GM23338 (cell line): ENCODE measurements at places on chromosomes 2 and 18. TPM values are rescaled to one million over a fixed set of nuclear protein-coding genes. Genes with fewer than 3 reads are reported as not detected.

Gene STEAP3
- 18.2 and 27.3 TPM in 2 replicates for total RNA-seq

Gene CD207
- total RNA-seq: not detected in 2 replicates

Gene MOGAT1
- 0.89 and 0.94 TPM in 2 replicates for total RNA-seq

Gene NFATC1
- 5.0 and 6.4 TPM in 2 replicates for total RNA-seq

Gene RAB27B
- total RNA-seq: 0.31 and 0.56 TPM in 2 replicates

Gene ZNG1B
- 42.5 and 47.1 TPM in 2 replicates for total RNA-seq

Gene CREG2
- total RNA-seq: 0.12 and 2.6 TPM in 2 replicates

Gene COLEC12
- total RNA-seq: 3.2 and 4.0 TPM in 2 replicates

DNA sequence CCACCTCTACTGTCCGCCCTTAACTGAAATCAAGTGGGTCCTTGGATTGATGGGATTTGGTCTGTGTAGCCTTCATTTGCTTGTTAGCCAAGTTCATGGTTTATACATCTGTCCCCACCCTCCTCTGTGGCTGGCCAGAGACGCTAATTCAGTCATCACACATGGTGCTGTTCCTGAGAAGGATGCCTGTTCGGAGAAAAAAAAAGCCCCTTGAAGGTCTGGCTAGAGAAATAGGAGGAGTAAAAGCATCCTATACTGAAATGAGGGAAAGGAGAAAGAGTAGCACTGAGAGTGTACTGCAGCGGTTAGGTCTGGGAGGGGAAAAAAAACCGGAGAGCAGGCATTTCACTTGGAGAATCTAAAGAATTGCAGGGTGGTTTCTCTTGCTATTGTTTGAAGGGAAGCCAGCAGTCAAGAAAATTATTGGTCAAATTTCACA, 180.6 kb upstream of the EPAS1 start:
- no peak for DNase-seq

- no peak for DNase-seq
Measured at GRCh38 chr18:63098018-63098981, 221.3 kb downstream of the BCL2 start.

GRCh38 chr2:121805766-121806143, 50.3 kb downstream of the TSN start:
- no peak for DNase-seq

DNA sequence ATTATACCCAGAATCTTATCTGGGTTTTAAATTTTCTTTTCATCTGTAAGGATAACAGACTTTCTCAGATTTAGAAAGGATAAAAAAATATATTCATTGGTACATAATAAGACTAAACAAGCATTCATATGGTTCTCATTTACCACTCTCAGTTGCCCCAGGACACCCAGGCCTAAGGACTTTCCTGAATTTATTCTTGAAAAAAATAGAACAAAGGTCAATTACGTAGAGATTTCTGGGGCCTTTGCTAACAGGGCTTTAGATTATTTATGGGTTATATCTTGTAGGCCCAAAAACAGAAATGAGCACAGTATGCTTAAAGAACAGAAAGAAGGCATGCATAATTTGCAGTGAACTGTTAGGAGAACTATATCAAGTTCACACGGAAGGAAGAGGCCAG, 269.0 kb upstream of the COL3A1 start:
- no peak for DNase-seq

GRCh38 chr2:219352448-219353023, 20.0 kb upstream of the RESP18 start:
- DNase-seq: peak; percentile 91

DNA sequence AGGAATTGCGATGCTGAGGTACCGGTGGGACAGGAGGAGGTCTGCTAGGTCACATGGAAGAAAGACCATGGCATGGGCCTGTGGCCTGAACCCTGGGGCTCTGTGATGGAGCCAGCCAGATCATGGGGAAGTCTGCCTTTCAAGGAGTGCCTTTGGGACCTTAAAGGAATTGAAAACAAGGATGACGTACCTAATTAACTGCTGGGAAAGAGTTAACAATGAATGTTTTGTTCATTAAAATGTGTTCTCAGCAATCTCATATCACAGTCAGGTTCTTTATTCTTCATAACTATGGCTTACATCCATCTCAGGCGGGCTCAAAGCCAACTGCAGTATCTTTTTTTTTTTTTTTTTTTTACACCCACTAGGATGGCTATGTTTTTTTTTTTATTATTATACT, 25.6 kb downstream of the TRPM8 start:
- no peak for DNase-seq

DNA sequence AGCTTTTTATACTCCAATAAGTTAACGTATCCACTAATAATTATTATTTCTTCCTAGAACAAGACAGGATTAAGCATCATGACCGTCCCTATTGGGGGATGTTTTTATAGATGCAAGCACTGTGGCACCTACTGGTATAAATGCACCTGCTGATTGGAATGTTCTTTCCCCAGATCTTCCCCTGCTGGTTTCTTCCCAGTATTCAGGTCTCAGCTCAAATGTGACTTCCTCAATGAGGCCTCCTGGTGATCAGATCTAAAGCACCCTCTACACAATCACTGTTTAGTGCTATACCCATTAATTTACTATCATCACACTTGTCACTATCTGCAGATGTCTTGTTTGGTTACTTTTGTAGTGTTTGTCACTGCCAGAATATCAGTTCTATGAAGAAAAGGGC, 3.9 kb upstream of the TYMS start:
- peak; percentile 27 for DNase-seq

DNA sequence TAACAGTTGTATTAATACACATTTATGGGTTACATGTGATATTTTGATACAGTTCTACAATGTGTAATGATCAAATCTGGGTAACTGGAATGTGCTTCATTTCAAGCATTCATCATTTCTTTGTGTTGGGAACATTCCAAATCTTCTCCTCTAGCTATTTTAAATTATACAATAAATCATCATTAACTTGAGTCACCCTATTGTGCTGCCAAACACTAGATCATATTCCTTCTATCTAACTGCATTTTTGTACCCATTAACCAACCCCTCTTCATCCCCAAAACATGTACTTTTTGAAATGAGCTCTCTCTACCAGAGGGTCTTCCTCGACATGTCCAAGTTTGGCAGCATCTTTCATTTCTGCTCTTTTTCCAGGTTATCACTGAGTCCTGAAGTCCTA, 81.1 kb upstream of the TTC39C start:
- DNase-seq: no peak

DNA sequence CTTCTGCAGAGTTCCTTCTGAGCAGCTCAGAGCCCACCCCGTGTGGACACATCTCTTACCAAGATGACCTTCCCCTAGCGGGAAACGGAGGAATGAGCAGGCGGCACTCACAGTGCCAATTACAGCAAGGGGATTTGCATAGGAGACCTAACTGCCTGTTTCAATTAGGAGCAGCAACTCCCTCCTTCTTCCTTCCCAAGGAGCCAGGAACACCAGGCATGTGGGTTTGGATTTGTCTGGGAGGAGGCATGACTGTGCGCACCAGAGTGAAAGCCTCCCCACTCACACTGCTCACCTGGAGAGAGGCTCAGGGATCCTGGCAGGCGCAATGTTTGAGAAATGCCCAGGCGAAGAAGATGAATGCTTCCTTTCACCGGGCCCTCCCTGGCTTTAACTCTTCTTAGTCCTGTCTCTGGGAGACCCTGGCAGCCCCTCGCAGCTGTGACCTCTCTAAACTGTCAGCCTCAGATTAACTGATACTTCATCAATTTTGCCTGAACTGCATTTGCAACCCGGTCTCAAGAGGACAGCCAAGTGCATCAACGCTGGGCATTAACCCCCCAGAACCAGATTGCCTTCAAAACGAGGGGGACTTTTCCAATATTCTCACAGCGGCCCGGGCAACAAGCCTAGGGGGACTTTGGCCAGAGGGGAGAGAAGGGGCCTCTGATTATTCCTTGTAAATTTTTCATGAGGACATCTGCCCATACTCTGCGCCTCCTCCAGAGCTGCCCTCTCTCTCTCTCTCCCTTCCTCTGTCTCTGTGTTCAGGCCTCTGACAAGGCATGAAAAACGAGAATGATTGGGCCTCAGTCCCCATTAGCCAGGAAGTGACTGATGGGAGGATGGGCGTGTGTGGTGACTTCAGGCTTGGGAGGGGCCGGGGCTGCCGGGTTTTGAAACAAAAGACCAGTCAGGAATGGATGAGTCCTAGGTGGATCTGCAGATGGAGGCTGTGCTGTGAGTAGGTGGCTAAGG, 93.8 kb downstream of the CMPK2 start:
- peak; percentile 58 for DNase-seq

GRCh38 chr2:200087451-200087850, 132.1 kb downstream of the MAIP1 start:
- no peak for DNase-seq

DNA sequence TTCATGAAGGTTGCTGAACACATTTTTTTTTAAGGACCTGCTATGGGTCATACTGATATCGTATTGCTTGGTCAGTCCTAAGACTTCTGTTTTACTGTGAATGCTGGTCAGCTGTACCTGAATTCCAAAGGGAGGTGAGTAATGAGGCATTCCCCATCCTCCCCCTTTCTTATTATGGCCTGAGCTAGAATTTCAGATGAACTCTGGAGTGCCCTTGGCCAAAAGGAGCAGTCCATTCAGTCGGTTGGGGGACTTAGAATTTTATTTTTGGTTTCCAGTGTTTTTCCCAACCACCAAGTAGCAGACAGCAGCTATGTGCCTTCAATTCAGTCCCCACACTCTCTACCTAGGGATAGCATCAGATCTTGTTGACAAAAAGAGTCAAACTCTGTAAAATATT, 26.9 kb upstream of the PDCL3 start:
- no peak for DNase-seq

DNA sequence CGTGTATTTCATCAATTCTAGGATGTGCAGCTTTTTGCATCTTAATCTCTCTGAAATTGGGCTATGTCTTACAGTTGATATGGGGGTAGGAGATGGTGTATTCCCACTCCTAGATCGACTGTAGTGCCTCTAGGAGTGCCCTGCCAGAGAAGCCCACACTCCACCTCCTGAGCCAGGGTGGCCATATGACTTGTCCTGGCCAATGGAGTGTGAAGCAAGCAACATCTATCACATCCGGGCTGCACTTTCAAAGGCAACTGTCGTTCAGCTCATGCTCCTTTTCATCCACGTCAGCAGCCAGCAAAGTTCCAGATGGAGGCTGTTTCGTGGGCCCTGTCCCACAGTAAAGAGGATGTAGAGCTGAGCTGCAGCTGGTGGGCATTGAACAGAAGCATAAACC, 149.4 kb upstream of the SLC1A4 start:
- DNase-seq: no peak

GRCh38 chr18:37641573-37641972, 76.0 kb upstream of the CELF4 start:
- no peak for DNase-seq

DNA sequence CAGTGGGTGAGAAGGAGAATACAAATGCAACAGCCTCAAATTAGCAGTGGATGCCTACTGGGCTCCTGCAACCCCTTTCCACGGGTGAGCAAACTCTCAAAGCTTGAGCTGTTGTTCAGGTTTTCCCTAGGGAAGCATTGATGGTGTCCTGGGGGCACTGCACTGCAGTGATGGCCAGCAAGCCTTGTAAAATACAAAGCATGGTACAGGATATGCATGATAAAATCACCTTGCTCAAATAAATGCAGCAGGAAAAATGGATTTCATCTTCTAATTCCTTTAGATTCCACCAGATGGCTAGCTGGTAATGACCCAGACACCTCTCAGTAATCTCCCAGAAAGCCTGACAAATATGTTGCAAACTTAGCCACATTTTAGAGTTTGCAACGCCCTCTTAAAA, 698.2 kb downstream of the TRIB2 start:
- no peak for DNase-seq

DNA sequence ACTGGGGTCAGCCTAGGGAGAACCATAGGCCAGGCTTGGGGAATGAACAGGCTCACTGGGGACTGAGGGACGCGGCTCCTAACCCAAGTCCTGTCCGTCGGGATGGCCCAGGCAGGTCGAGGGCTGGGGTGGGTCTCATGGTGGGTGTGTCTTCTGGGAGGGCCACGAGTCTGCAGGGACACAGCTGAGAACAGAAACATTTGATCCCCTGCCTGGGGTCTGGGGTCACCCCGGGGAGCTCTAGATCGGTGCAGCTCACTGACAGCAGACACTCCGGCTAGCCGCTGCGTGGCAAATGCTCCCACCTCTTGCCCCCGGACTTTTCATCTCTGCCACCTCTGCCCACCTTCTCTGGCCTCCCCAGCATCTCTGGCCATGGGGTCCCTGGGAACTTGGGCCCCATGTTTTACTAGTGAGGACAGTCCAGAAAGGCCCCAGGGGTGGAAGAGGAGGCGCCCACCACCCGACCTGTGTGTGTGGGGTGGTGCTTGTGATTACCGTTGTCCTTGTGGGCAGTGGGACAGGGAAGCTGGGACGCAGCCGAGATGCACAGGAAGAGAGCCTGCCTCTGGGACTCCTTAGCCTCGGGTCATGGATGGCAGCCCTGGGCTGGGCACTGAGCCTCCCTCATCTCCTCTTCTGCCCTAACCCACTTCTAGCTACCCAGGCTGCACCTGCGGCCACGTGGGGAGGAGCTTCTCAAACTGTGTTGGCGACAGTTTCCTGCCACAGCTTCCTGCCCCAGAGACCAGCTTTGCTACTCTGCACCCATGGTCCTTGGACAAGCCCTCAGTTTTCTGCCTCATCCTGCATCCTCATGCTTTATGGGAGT, 4.9 kb downstream of the ZAP70 start:
- no peak for DNase-seq

- no peak for DNase-seq
Measured at GRCh38 chr2:111235192-111236015, 114.7 kb downstream of the BCL2L11 start.

- no peak for DNase-seq
Measured at GRCh38 chr2:119490653-119491195, 33.6 kb downstream of the SCTR start.

GRCh38 chr2:80378-80777, 34.1 kb upstream of the FAM110C start:
- peak; percentile 49 for DNase-seq

DNA sequence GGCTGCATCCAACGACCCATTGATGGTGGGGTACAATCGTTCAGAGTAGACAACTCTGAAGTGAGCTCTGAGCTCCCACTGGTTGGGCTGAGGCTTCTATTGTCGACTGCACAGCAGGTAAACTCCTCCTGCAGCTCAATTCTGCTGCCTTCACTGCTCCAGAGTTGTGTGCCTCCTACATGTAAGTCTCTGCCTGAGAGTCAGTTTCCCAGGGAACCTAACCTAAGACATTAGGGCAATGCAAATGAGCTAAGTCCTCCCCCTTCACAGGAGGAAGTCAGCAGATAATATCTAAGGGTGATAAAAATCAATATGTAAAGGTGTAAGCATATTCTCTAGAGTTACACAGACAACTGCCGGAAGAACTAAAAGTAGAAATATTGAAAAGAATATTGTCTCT, 22.5 kb upstream of the ACYP2 start:
- DNase-seq: no peak
